NCI-H226 (cell line): ENCODE measurements at places on chromosomes 4 and X.

- no peak for DNase-seq
These were observed 59.1 kb downstream of the SMIM20 start for GRCh38 chr4:25972984-25973745.

GRCh38 chrX:79375340-79375739 lies 8.2 kb upstream of the ITM2A start:
- DNase-seq, result no peak

DNA sequence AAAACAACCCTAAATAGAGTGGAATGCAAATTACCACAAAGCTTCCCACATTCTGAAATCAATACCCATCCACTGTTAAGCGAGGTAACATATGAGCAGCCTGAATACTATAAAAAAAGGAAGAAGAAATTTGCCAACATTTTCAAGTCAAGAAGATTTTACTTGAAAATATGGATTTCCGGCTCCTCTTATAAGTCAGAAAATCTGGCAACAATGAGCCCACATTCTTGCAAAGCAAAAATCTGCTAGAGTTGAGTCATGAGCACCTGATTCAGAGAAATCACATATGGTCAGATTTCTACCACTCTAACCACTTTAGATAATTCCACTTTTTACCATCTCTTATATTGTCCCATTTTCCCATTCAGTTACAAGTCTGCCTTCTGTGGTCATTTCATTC lies 395.7 kb downstream of the DTHD1 start:
- DNase-seq, result no peak

GRCh38 chrX:30340753-30341152 lies 31.6 kb upstream of the NR0B1 start:
- no peak for DNase-seq

- DNase-seq, result peak; percentile 2
These were observed 105.7 kb upstream of the PRPS2 start for GRCh38 chrX:12685541-12685940.

DNA sequence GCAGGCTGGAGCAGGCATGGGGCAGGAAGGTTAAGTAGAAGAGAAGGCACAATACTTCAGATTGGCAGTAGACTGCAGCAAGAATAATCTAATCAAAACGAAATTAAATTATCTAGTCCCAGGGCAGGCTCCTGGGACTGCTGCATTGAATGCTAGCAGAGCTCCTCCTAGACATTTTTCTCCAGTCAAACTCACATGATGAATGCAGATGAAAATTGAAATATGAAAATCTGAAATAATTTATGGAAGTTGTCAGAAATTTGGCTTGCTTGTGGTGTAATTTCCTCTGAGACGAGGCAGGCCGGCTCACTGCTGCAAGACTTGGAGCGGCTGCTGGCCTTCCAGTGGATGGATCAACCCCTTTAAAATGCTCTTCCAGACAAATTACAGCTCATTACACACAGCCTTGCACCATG lies 78.0 kb upstream of the TMEM33 start:
- DNase-seq, result no peak

DNA sequence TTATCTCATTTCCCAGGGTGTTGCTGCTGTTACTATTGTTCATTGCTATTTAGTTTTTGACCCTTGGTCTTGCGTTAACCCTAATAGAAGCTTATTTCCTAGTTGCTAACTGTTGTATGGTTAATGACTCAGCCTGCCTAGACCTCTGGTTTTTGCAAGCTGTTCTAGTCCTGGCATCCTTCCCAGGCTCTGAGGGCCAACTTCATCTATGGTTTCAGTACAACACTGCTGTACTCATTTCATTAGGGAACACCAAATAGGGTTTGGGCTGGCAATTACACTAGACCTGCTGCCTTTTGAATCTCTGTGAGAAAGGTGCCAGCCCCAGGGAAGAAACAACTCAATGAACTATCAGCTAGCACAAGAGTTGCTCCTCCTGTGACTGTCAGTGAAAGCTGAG lies 59.6 kb downstream of the DCX start:
- no peak for DNase-seq

- no peak for DNase-seq
These were observed 24.5 kb upstream of the KDM5C start for GRCh38 chrX:53249408-53250042.

GRCh38 chr4:151721466-151721865 lies 39.3 kb downstream of the GATB start:
- DNase-seq, result no peak
